ENCODE measurements at places on chromosomes 11 and 22.
A peak's percentile ranks its signal among the peaks of the same experiment; 100 is the strongest.

GRCh38 chr11:98230678-98231077 lies 790.1 kb upstream of the CNTN5 start:
- DNase-seq, result no peak

DNA sequence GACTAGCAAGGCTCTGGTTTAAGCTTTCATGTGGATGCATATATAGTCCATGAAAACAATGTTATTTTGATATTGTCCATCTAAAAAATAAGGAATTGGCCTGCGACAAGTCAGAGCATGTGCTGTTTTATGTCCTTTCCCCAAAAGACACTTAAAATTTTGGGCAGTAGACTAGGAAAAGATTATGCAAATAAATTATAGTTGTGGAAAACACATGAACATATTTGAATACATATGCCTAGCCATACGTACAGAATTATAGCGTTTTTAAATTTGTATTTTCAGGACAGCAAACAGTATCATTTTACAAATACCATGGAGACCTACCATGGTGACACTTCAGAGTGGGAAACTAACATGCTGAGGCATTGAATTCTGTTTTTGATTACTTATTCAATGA lies 113.8 kb upstream of the SLC5A12 start:
- no peak for DNase-seq

GRCh38 chr22:32764330-32765131 lies 37.0 kb upstream of the TIMP3 start:
- no peak for DNase-seq

DNA sequence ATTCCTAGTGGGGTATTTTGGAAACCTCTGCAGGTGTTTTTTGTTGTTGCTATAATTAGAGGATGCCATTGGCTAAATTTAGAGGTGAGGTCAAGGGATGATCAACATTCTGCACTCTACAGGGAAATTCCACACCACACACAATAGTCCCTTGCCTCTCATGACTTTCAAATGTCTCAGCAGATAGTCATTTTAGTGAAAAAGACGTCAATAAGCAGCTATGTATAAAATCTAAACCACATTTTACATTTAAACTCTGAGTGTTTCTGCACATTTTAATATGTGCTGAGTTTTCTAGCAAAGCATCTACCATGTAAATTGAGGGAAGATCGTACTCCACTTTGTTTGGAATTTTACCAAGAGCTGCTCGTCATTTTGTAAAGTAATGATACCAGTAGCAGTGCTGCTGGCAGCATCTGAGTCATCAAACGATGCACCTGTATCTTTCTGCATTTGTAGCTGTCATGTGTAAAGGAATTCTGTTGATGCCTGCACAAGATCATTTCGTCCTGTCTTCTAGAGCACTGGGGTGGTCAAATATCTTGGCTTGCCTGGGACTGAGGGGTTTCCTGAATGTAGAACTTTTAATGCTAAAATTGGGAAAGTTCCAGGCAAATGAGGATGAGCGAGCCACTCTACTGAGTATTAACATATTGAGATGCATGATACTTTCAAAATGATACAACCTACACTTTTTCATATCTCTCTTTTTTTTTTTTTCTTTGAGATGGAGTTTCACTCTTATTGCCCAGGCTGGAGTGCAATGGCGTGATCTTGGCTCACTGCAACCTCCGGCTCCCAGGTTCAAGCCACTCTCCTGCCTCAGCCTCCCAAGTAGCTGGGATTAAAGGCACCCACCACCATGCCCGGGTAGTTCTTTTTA lies 414.5 kb upstream of the SYN3 start:
- no peak for DNase-seq

DNA sequence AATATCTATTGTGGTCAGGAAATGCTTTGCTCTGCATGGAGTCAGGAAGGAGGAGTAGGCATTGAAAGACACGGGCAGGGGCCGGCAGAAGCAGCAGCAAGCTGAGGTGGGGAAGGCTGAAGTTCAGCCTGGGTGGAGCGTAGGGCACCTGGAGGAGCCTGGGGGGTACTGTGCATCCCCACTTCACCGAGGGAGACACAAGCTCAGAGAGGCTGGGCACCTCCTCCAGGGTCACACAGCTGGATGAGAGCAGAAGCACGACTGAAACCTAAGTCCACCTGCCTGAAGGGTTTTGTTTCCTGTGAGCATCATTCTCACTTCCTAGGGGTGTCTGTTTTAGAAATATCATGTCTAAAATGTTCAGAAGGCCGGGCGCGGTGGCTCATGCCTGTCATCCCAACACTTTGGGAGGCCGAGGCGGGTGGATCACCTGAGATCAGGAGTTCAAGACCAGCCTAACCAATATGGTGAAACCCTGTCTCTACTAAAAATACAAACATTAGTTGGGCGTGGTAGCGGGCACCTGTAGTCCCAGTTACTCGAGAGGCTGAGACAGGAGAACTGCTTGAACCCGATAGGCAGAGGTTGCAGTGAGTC lies 138.3 kb downstream of the MPPED1 start:
- DNase-seq, result no peak

DNA sequence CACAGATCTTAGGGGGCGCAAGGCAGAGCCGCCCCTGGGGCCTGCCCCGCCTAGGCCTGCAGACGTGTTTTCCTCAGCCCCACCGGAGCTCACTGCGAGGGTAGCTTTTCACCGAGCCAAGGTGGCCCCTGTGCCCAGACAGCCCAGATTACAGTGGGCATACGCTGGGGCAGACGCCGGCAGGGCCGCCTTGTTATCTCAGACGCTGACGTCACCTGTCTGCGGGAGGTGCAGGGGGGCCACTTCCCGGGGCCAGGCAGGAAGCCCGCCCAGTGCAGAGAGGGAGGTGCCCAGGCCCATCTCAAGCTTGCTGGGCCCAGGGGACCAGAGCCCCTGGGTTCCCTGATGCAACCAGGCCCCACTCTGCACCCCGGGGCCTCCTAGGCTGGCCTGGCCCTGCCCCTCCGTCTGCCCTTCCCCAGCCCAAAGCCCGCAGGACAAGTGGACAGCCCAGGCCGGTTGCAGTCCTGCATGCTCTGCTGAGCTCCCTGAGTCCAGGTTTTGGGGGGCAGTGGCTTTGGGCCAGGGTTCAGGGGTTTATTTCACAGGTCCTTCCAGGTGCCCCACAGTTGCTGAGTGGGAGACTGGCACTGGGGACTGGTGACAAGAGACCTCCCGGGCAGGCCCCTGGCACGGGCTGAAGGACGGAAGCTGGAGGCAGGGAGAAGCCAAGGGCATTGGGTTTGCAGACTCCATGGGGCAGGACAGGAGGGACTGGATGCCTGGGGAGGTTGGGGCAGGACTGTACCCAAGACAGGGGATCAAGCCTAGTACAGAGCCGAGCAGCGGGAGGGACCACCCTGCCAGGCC lies 38.6 kb downstream of the IGF2 start:
- no peak for DNase-seq

DNA sequence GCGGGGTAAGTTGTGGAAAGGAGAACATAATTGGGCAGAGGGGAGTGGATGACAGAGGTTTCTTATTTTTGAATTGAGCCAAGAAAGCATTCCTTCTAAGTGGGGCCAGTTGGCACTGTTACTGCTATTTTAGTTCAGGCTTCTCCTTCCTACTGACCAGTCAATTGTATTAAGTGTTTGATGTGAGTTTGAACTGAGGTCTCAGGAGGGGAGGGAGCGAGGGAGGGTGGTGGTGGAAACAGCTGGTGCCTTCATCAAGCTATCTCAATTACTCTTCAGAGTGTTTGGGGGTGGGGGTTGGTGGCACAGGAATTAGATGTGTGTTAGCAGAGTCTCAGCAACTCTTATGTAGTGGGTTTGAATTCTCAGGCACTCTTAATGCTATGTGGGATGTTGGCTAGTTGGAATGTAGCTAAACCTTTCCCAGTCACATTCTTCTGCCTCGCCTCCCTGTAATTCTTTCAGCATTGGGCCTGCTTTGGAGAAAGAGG lies 14.5 kb downstream of the CTNND1 start:
- peak; percentile 25 for DNase-seq

GRCh38 chr11:124541204-124541603 lies 2.2 kb downstream of the OR8B12 start:
- DNase-seq, result no peak

DNA sequence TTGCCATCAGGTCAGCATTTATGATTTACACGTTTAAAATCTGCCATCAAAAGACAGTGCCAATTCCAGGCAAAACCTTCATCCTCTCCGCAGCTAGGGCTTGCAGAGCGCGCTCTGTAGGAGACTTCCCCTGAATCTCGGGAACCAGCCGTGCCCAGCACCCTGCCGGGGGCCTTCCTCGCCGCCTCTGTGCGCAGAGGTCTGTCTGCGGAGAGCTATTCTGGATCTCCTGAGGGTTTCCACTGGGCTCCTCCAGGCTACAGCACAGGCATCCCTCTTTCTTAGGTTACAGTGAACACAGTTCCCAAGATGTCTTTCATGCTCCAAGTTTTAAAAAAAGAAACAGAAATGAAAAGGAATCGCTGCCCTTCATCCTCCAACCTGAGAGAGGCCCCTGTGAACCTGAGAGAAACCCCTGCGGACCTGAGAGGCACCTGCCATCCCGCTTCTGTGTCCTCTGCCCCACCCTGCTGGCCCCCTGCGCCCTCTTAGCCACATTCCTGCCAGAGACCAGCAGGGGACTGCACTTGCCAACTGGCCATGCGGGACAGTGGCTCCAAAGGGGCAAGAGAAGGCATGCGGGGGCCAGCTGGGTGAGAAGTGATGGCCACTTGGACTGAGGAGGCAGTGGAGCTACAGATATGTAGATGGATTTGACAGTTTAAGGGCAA lies 16.1 kb downstream of the TP53AIP1 start:
- DNase-seq, result no peak

GRCh38 chr11:110432713-110433392 lies 3.1 kb downstream of the FDX1 start:
- DNase-seq, result no peak

Data from NCI-H524 (cell line).